ENCODE measurements at places on chromosomes 12 and 14. TPM values are rescaled to one million over a fixed set of nuclear protein-coding genes. Genes with fewer than 3 reads are reported as not detected.
A peak's percentile ranks its signal among the peaks of the same experiment; 100 is the strongest.

The NABP2 gene
- 43.4 TPM for total RNA-seq

The JPH4 gene
- total RNA-seq: not detected

The CAPZA3 gene
- total RNA-seq: not detected

The KRT2 gene
- not detected for total RNA-seq

The RHOJ gene
- total RNA-seq: not detected

The BLOC1S1 gene
- total RNA-seq: 135 TPM

- H3K4me1 ChIP-seq: peaks cover 41% of the 10 kb centered on the region
- DNase-seq: peak; percentile 86
- H3K36me3 ChIP-seq: peaks cover 13% of the 10 kb centered on the region
- peak within 1 kb of the TSS; percentile 96 for H3K27ac ChIP-seq
- H3K27me3 ChIP-seq: no peaks in the 10 kb centered on the region
- peak within 1 kb of the TSS; percentile 100 for H3K4me3 ChIP-seq
Observed at GRCh38 chr12:109998904-109999648, at the start of gene ANKRD13A. TSS of gene ANKRD13A (plus strand) at chr12:109999430. CDS start at chr12:109999689, 259 bp downstream.

DNA sequence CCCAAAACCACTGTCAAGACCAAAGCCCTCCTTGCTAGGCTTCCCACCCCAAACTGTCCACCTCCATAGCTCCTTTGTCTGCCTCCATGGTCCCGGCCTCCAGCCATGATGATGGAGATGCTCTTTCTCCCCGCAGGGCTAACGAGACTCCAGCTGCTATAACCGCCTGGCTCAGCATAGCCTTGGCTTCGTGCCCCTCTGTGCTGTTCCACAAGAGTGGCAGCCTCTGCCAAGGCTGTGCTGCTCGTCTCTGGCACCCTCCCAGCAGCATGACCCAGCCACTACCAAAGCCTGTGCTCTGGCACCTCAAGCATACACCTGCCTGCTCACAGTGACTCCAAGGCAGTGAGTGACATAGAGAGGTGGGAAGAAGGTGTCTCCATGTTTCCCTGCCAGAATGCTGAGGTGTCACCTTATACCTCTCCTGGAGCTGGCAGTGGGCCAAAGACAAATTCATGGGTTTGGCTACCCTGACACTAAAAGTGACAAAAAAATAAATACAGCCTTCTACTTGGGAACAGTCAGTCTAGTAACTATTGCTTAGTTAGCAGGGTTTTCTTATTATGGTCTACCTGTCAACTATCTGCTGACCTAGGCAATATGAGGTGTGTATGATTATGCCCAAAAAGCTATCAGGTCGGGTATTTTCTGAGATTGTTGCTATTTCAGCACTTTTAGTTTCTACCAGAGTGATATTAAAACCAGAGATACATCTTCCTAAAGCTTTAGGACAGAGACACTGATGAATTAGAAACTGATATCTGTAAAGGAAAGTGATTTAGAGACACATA lies 16.1 kb upstream of the KRT73 start:
- H3K27me3 ChIP-seq: peaks cover 4% of the 10 kb centered on the region
- peaks cover 43% of the 10 kb centered on the region for H3K4me1 ChIP-seq
- no peaks in the 10 kb centered on the region for H3K36me3 ChIP-seq
- peak; percentile 24 for DNase-seq
- H3K27ac ChIP-seq: peak overlapping the region; percentile 58
- H3K4me3 ChIP-seq: no peak overlapping the region

DNA sequence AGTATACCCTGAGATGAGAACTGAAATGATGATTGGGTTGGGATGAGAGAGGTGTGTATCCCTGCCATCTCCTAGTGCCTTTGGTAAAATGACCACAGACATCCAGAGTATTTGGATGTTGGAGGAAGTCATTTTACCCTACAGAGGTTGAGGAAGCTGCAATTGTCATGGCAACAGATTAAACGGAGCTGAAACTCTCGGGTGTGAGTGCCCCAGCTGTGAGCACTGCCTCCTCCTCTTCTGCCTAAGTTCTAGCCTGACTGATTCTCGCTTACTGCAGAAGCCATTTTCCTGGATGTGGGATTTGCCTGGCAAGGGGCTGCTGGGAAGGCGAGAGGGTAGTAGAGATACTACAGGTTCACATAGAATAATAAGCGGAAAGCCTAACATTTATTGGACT lies 10.3 kb upstream of the PPP4R4 start:
- H3K4me1 ChIP-seq: peaks cover 14% of the 10 kb centered on the region
- no peak for DNase-seq
- H3K4me3 ChIP-seq: no peak overlapping the region
- no peak overlapping the region for H3K27ac ChIP-seq

- H3K27me3 ChIP-seq: no peaks in the 10 kb centered on the region
- H3K4me3 ChIP-seq: no peak overlapping the region
- no peaks in the 10 kb centered on the region for H3K36me3 ChIP-seq
Observed at GRCh38 chr12:60279221-60279620, 683.4 kb downstream of the SLC16A7 start.

DNA sequence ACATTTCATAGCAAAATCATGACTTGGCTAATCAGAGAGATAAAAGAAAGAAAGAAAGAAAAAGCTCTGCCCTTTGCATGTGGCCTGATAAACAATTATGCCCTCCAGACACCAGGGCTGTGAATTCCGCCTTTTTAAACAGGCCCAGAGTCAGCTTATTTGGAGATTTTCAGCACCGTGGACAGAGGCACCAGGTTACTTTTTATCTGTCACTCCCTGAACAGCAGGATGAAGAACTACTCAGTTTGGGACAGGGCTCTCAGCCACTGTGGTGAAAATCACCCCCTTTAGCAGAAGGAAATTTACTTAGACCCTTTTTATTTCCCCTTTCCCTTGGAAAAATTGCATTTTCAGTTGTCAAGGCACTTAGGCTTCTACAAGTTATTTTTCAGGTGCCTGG lies 359.9 kb downstream of the NRXN3 start:
- no peaks in the 10 kb centered on the region for H3K4me1 ChIP-seq
- no peak overlapping the region for H3K27ac ChIP-seq
- H3K4me3 ChIP-seq: no peak overlapping the region
- H3K36me3 ChIP-seq: no peaks in the 10 kb centered on the region

- H3K36me3 ChIP-seq: peaks cover 50% of the 10 kb centered on the region
- DNase-seq: no peak
- H3K4me1 ChIP-seq: peaks cover 43% of the 10 kb centered on the region
- H3K27me3 ChIP-seq: no peaks in the 10 kb centered on the region
Observed at GRCh38 chr12:11663130-11663529, 13.7 kb downstream of the ETV6 start.

- H3K4me1 ChIP-seq: peaks cover 69% of the 10 kb centered on the region
- no peak for DNase-seq
- no peaks in the 10 kb centered on the region for H3K27me3 ChIP-seq
- peak overlapping the region; percentile 78 for H3K4me3 ChIP-seq
- H3K27ac ChIP-seq: peak overlapping the region; percentile 72
Observed at GRCh38 chr14:99217066-99217955, 54.7 kb downstream of the BCL11B start.

DNA sequence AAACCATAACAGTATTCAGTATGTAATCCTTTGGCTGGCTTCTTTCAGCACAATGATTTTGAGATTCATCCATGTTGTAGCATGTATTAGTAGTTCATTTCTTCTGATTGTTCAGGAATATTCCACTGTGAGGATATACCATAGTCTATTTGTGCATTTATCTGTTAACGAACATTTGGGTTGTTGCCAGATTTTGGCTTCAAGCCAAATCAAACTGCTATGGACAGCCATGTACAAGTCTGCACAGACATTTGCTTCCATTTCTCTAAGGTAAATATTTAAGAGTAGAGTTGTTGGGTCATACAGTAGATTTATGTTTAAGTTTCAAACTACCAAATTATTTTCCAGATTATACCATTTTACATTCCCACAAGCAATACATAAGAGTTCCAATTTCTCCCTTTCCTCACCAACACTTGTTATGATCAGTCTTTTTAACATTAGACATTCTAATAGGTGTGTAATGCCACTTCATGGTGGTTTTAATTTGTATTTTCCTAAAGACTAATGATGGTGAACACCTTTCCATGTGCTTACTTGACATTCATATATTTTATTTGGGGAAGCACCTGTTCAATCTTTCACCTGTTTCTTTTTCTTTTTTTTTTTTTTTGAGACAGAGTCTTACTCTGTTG lies 56.6 kb downstream of the ZFYVE21 start:
- DNase-seq: no peak
- peaks cover 5% of the 10 kb centered on the region for H3K36me3 ChIP-seq
- H3K4me1 ChIP-seq: no peaks in the 10 kb centered on the region
- no peaks in the 10 kb centered on the region for H3K27me3 ChIP-seq

DNA sequence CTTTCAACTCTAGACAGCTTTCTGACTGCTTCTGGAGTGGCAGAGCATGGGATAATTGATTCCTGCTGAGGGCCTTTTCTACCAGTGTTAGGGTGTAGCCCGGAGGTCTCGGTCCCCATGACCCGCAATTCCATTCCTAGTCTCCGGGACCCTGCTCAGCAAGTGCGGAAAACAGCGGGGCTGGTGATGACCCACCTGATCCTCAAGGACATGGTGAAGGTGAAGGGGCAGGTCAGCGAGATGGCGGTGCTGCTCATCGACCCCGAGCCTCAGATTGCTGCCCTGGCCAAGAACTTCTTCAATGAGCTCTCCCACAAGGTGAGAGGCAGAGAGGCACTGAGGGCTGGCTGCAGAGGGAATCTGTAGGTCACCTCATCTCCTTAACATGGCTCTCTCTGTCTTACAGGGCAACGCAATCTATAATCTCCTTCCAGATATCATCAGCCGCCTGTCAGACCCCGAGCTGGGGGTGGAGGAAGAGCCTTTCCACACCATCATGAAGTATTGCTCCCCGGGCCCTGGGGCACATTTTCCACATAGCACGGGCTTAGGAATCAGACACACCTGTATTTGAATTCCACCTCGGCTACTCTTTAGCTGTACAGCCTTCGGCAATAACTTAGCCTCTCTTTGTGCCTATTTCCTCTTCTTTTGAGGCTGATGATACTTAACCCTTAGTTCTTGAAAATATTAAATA lies 5.6 kb upstream of the GAPDH start:
- peaks cover 61% of the 10 kb centered on the region for H3K36me3 ChIP-seq
- no peak for DNase-seq
- H3K27ac ChIP-seq: no peak overlapping the region
- H3K4me3 ChIP-seq: no peak overlapping the region
- H3K4me1 ChIP-seq: peaks cover 19% of the 10 kb centered on the region

- peaks cover 1% of the 10 kb centered on the region for H3K27me3 ChIP-seq
- no peaks in the 10 kb centered on the region for H3K36me3 ChIP-seq
Observed at GRCh38 chr12:97752129-97752528, 289.5 kb downstream of the RMST start.

DNA sequence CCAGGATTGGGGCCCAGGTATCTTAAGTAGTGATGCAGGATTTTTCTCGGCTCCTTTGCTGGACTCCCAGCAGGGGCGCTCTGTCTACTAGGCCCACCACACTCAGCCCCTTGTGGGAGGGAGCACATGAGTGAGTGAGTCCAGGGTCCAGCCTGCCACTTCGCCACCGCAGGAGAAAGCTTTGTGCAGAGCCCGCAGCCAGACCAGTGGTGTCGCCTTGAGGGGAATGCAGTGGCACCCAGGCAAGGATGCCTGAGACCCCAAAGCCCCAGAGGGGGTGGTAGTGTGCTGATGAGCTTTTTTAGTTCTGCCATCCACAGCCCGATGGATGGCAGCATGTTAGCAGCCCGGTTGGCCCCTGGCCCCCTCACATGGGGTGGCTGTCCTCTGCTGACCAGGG lies 5.4 kb upstream of the MRPS35 start:
- no peaks in the 10 kb centered on the region for H3K36me3 ChIP-seq
- no peak overlapping the region for H3K27ac ChIP-seq
- DNase-seq: no peak

- peaks cover 7% of the 10 kb centered on the region for H3K27me3 ChIP-seq
- H3K36me3 ChIP-seq: no peaks in the 10 kb centered on the region
- no peak overlapping the region for H3K4me3 ChIP-seq
- no peak for DNase-seq
- H3K4me1 ChIP-seq: no peaks in the 10 kb centered on the region
Observed at GRCh38 chr14:24766434-24766833, 132.4 kb upstream of the GZMB start.

DNA sequence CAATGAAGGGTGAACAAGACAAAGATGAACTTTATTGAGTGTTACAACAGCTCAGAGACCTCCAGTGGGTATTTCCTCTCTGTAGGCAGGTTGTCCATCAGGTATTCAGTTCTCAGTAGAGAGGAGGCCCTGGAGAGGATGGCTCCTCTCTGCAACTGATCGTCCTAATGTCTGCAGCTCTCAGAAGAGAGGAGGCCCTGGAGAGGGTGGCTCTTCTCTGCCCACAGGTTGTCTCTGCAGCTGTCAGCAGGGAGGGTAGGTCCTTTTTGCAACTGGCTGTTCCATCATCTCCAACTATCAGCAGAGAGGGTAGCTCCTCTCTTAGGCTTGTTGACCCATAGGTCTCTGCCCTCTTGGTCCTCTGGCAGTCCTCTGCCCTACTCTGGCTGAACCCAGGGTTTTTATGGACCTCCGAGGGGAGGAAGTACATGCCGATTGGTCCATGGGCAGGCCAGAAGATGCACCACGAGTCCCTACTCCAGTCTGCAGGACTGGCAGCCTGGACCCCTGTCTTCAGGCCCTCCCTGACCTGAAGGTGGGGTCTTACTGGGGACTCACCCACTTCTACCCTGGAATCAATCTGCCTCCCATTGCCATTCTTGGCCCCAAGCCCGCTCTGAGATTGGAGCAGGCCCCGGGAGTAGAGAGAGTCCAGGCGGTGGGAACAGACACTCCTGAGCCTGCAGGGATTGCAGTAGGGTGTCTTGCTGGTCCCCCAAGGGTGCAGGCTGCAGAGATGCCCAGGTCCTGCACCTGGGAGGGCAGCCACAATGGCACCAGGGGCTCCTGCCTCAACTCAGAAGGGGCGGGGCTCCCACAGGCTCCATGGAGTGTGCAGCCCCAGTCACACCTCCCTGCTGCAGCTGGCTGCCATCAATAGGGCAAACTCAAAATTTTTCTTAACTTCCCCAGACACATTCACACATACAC lies 2.3 kb downstream of the TMEM116 start:
- peaks cover 31% of the 10 kb centered on the region for H3K4me1 ChIP-seq
- H3K36me3 ChIP-seq: peaks cover 25% of the 10 kb centered on the region
- no peaks in the 10 kb centered on the region for H3K27me3 ChIP-seq
- H3K4me3 ChIP-seq: peak overlapping the region; percentile 82

GRCh38 chr12:7450667-7451066 lies 6.7 kb upstream of the CD163L1 start:
- H3K36me3 ChIP-seq: no peaks in the 10 kb centered on the region
- no peak overlapping the region for H3K27ac ChIP-seq
- peaks cover 21% of the 10 kb centered on the region for H3K27me3 ChIP-seq
- no peak overlapping the region for H3K4me3 ChIP-seq
- no peaks in the 10 kb centered on the region for H3K4me1 ChIP-seq

DNA sequence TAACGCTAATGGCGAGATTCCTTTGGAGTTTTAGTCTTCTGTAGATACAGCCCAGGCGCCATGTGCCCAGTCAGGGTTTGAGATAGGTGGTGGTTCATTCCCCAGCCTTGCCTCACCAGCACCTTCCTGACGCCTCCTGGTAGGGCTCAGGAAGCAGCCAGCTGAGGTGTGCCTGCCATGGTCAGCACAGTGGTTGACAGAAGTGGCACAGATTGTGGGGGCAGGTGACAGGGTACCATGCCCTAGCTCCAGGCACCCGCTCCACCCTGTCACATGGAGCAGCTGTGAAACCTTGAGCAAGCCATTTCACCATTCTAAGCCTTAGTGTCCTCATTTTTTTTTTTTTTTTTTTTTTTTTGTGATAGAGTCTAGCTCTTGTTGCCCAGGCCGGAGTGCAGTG lies 45.6 kb downstream of the EVL start:
- no peak for DNase-seq
- no peak overlapping the region for H3K4me3 ChIP-seq
- H3K36me3 ChIP-seq: peaks cover 42% of the 10 kb centered on the region
- H3K27me3 ChIP-seq: no peaks in the 10 kb centered on the region
- no peak overlapping the region for H3K27ac ChIP-seq
- peaks cover 46% of the 10 kb centered on the region for H3K4me1 ChIP-seq

GRCh38 chr12:39277416-39277815 lies 165.5 kb downstream of the KIF21A start:
- peaks cover 20% of the 10 kb centered on the region for H3K27me3 ChIP-seq
- no peaks in the 10 kb centered on the region for H3K4me1 ChIP-seq
- DNase-seq: no peak
- H3K27ac ChIP-seq: no peak overlapping the region

Measured in activated naive CD8-positive, alpha-beta T cell treated with anti-CD3 and anti-CD28 coated beads, Interleukin-2, amount 10 ng/mL, durations not matched to agents 7 days and 5 days (primary cell).